ENCODE measurements at places on chromosomes 4 and X.

DNA sequence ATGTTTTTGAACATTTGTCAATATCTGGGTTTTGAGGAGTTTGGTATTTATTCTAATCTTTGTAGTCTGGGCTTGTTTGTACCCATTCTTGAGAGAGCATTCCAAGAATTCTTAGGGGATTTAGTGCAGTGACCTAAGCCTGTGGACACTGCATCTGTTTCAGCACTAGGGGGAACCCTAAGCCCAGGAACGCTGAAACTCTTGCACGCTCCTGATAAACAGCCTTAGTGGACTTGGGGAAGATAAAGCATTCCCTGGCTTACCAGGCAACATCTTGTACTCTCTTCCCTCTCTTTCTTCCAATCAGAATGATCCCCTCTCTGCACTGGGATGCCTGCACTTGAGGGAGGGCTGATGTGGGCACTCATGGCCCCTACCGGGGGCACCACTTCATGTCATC, 654.9 kb upstream of the HTR2C start:
- no peak for DNase-seq

GRCh38 chr4:40954088-40954668, 204.4 kb downstream of the NSUN7 start:
- DNase-seq, result no peak

DNA sequence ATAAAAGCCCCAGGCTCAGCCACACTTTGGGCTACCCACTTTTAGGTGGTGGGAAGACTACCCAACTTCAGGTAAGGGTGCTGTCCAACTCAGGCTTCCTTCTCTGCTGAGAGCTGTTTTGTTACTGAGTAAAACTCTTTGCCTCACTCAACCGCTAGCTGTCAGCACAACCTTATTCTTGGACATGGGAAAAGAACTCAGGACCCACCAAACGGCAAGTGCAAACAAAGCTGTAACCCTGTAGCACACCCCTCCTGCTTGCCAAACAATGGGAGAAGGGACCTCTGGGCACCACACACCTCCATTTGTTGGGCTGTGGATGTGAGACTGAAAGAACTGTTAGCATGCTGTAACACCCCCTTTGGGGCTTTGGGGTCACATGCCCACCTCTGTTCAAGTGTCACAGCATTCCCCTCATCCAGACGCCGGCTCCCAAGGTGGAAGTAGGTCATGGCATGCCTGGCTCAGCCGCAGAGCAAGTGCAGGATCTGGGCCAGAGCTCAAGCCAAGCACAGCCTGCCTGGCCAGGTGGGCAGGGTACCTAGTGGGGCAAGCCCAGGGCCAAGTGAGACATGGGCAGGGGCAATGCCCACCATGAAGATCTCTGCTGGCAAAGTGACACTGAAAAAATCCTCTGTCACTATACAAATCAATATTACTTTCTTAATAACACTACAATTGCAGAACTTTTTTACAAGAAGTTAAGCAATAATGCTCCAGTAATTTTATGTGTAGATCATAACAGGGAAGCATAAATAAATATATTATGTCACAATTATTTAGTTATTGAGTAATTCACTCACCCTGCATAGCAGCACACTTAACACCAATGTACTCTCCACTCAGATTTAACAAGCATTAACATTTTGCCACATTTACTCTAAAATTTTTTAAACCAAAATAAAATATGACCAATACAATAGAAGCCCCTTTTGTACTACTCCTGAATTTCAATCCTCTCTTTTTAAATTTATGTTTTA, 107.2 kb downstream of the TBCK start:
- no peak for DNase-seq

GRCh38 chrX:83771664-83772063, 89.3 kb upstream of the CYLC1 start:
- no peak for DNase-seq

GRCh38 chrX:1444561-1445500, 7.9 kb downstream of the ASMTL start:
- DNase-seq, result no peak

DNA sequence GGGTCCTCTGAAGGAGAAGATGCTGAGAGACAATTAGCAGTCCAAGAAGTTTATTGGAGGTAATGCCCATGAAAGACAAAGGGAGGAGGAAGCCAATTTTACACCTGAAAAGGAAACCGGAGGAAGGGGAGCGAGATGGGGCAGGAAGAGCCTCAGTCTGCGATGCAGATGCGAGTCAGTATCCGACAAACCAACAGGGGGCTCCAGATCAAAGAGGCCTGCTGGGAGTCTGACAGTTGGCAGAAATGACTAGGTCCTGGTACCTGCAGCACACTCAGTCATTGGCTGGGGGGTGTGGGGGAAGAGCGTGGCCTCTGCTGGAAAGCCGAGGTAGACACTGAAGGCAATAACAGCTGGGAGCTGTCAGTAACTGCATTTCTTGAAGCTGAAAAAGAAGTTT, 231.1 kb upstream of the CENPE start:
- no peak for DNase-seq

DNA sequence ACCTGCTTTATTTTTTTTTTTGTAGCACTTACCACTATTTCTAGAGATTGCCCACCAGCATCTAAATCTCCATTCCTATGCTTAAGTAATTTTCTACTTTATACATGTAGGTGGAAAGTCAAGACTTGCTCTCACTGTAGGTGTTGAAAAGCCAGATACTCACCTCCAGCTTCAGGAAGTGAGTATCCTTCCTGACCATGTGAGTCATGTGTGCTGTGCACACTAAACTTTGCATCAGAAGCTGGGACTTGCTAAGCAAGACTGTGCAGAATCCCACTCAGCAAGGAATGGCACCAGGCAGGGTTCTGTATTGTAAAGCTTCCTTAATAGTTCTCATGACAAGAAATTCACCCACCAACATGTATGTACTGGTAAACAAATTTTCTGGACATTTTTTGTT, 151.8 kb downstream of the POU4F2 start:
- DNase-seq, result no peak

DNA sequence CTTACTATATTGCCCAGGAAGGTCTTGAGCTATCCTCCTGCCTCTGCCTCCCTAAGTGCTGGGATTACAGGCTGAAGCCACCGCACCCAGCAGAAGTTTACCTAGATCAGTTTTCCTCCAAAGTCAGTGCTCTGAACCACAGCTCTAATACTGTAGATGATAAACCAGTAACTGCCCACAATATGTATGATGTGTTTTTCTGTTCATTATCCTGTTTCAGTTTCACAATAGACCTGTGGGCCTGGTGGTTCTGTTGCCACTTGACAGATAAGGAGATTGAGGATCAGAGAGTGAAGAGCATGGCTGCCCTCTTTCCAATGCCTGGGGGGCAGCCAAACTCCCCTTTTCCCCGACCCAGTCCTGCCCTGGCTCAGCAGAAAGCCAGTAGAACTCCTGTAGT, 87.0 kb downstream of the EFNB1 start:
- DNase-seq, result no peak

- no peak for DNase-seq
Observed at GRCh38 chr4:74117024-74117534, 18.1 kb upstream of the CXCL2 start.

GRCh38 chr4:1416948-1417260, 10.7 kb upstream of the NKX1-1 start:
- DNase-seq, result no peak

Measured in stimulated activated CD4-positive, alpha-beta T cell treated with anti-CD3 and anti-CD28 coated beads, Interleukin-15, amount 100 ng/mL, for 1 hour (primary cell).